B cell (primary cell): ENCODE measurements at places on chromosomes 5 and 9.

DNA sequence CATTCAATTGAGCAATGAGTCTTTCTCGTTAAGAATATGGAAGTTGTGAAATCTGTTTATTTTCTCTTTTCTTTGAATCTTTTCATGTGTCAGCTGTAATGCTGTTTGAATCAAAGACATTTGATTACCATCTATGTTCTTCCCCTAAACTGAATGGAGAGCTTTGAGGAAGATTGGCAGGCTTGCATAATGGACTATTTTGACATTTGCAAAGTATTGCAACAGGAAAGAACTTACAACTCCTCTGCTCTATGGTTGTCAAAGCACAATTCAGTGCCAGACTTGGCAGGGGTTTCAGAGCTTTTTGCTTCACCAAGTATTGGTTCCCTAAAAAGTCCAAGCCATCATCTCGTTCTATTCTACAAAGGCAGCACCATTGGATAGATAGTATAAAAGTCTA is 549.0 kb upstream of the NUDT12 start:
- DNase-seq = no peak

- DNase-seq = peak; percentile 19
Observed at GRCh38 chr5:177399997-177400868, at the start of gene PFN3. Gene PFN3 (minus strand): TSS chr5:177400661. CDS start chr5:177400576, 85 bp downstream.

DNA sequence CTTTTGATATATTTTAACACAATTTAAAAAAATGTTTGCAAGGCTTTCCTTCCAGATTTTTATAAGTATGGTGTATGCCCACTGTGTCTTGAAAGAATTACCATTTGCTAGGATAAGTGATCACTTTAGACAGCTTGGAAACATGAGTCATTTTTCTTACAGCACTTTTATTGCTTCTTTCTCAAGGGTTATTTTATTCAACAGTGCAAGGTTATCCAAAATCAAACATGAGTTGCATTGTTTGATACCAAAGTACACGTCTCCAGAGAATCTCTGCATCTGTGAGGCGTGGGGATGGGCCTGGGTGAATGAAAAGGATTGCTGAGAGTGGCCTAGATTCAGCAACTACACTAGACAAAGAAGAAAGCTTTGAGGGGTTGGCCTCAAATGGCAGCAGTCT is 329.6 kb downstream of the ADAMTS6 start:
- no peak for DNase-seq

- peak; percentile 53 for DNase-seq
Observed at GRCh38 chr5:142798099-142798770, 28.1 kb downstream of the ARHGAP26 start.

GRCh38 chr5:139664727-139665351 is 16.7 kb downstream of the CXXC5 start:
- no peak for DNase-seq

DNA sequence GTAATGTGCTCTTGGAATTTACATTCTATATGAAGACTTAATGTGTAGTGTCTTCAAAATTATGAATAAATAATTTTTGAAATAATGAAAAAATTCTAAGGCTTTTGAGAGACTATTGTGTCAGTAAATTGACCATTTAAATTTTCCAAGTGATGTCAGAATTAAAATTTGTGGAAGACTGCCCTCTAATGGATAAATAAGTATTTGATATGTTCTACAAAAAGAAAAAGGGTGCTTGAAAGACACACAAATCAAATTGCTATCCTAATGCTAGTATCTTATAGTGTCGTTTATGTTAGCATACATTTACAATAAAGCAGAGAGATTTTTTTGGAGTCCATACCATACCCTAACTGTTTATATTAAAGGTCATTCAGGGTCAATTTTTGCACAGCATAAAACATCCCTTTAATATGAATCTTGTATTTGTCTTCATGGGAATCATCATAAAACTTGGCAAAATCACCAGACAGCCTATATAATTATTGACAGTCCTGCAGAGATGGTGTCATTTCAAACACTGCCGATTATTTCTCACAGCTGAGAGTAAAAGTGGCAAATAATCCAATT is 120.8 kb upstream of the SLC27A6 start:
- no peak for DNase-seq

- no peak for DNase-seq
Observed at GRCh38 chr9:2497666-2498400, 123.8 kb upstream of the VLDLR start.

- DNase-seq = no peak
Observed at GRCh38 chr5:24428345-24428744, 216.4 kb downstream of the CDH10 start.

DNA sequence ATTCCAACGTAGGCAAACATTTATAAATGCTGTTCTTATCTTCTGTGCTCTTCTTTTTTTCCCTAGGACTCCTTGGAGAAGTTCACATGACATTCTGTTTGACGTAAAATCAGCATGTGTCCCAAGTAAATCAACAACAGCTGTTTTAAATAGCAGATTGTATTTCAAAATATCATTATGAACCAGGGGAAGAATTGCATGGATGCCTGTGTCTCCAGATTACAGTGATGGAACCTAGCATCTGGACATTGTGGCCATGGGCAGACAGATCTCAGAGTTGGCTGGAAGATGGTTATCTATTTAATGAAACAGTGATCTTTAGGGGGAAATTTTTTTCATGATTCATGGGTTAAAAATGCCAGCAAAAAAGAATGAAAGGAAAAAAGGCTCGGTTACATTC is 222.0 kb downstream of the MAN2A1 start:
- no peak for DNase-seq

DNA sequence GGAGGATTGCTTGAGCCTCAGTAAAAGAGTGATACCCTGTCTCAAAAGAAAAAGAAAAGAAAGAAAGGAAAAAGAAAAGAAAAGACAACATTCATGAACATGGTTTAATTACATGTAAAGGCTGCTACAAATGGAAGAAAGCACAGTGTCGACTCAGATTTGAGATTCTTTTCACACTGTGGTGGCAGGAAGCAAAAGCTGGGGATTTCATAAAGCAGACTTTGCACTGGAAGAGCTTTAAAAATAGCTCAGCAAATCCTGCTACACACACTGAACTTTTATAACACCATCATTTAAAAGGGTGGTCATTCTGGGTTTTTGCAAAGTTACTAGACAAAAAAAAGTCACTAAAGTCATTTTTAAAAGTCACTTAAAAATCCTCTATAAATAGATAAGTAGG is 140.8 kb downstream of the CEMIP2 start:
- DNase-seq = no peak

DNA sequence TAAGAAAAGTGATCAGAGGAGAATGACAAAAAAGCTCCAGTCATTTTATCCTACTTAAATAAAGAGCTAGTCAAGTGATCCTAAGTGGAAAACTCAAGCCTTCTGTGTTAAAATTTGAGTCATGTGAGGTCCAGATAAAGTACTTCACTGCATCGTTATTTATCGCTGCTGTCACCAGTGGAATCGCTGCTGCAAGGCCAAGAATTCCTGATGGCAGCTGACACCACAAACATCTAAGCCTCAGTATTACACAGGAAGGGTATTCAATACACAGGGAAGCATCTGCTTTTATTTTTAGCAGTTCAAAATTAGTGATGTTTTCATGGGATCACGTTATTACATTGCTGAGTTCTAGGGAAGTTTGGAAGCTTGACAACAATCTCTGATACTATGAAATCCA is 190.3 kb downstream of the GOLPH3 start:
- no peak for DNase-seq

DNA sequence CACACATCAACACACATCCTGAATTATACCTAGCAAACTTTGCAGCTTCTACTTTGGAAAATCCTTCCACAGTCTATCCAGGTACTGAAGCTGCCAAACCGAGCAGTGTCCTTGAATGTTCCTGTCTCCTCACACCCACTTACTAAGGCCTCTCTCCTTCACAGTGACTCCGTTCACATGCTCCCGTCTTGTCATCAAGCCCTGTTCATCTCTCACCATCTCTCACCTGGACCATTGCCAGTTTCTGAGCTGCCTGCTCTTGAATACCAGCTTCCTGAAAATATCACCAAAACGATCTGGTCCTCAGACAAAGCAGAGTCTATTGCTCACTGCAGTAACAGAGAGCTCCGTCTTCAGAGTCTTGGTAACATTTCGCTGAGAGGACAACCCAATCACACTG is 57.4 kb downstream of the GCNT1 start:
- no peak for DNase-seq

GRCh38 chr5:177022386-177023302 is at the start of gene ZNF346:
Gene ZNF346 (plus strand): TSS chr5:177022696. CDS start chr5:177022739, 43 bp downstream.
- DNase-seq = peak; percentile 95

DNA sequence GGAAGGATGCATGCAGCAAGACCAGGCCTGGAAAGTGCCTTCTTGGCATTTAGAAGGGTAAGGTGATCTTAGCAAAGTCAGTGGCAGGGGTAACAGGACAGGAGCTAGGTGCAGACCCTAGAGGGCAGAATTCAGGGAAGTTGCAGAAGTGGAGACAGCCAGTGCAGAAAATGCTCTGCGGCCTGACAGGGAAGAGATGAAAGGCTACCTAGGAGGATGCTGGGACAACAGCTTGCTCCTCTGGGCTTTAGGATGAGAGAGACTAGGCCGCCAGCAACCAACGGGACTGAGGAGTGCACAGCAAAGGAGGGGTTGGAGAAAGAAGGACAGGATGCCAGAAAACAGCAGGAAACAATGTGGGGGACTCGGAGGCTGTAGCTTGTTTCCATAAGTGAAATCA is 219.9 kb downstream of the FSTL4 start:
- DNase-seq = no peak

DNA sequence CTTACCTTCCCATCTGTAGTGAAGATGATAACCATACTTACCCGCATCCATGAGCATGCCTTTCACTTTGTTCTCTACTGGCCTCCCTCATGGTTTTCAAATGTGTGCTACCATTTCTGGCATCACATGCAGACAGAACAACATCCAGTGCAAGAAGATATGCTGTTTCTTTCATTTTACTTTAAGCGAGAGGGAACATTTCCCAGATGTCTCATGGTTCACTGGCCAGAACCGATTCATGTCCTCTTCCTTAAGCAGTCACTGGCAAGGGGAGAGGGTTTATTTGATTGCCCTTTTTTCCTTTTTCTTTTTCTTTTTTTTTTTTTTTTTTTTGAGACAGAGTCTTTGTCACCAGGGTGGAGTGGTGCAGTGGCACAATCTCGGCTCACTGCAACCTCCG is 37.7 kb downstream of the ARRDC3 start:
- no peak for DNase-seq

- no peak for DNase-seq
Observed at GRCh38 chr5:1640421-1640881, 116.7 kb upstream of the LPCAT1 start.
